Stimulated activated naive CD4-positive, alpha-beta T cell treated with Interleukin-2 at 50 U/mL for 16 hours (primary cell): ENCODE measurements at places on chromosomes 2 and 18.

- DNase-seq = no peak
Observed at GRCh38 chr2:220930271-220931076, 641.6 kb downstream of the EPHA4 start.

DNA sequence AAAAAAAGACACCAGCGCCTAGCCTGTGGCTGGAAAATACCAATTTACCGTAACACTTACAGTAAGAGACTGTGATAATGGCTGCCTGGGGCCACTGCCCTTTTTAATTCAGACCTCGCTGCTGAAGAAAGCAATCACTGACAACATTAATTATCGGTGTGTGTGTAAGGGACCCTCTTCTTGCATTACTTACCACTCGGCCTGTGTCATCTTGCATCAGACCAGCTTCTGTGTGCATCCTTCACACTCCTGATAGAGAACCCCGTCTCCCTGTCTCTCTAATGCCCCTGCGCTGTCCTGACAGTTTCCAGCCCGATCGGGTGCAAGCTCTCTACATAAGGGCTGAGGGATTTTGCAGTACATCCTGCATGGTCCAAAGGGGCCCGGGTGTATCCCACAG is 124.4 kb downstream of the ZNF516 start:
- no peak for DNase-seq

DNA sequence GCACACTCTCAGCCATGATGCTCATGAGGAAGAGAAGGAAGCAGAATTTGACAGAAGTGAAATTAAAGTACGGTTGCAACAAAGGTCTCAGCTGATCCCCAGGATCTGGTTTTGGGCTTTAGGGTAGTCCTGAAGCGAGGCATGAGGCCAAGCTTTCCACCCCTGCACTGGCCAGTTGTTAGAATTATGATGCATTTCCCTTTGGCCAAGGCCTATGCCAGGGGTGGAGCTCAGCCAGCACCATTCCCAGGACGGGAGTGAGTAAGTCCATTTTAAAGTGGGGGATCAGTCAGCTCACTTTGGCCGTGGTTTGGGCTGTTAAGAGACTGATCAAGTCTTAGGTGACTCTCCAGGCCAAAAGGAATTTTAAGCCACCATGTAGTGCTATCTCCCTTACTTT is 314.5 kb upstream of the MMADHC start:
- no peak for DNase-seq

GRCh38 chr18:22847867-22848451 is 85.2 kb upstream of the RBBP8 start:
- DNase-seq = no peak

- DNase-seq = no peak
Observed at GRCh38 chr2:227260041-227260440, 65.0 kb upstream of the MFF start.

GRCh38 chr18:35470435-35470834 is 27.3 kb downstream of the INO80C start:
- no peak for DNase-seq

GRCh38 chr18:46152436-46152807 is 48.2 kb downstream of the HAUS1 start:
- no peak for DNase-seq

- DNase-seq = no peak
Observed at GRCh38 chr2:179247318-179248023, 17.2 kb downstream of the SESTD1 start.

DNA sequence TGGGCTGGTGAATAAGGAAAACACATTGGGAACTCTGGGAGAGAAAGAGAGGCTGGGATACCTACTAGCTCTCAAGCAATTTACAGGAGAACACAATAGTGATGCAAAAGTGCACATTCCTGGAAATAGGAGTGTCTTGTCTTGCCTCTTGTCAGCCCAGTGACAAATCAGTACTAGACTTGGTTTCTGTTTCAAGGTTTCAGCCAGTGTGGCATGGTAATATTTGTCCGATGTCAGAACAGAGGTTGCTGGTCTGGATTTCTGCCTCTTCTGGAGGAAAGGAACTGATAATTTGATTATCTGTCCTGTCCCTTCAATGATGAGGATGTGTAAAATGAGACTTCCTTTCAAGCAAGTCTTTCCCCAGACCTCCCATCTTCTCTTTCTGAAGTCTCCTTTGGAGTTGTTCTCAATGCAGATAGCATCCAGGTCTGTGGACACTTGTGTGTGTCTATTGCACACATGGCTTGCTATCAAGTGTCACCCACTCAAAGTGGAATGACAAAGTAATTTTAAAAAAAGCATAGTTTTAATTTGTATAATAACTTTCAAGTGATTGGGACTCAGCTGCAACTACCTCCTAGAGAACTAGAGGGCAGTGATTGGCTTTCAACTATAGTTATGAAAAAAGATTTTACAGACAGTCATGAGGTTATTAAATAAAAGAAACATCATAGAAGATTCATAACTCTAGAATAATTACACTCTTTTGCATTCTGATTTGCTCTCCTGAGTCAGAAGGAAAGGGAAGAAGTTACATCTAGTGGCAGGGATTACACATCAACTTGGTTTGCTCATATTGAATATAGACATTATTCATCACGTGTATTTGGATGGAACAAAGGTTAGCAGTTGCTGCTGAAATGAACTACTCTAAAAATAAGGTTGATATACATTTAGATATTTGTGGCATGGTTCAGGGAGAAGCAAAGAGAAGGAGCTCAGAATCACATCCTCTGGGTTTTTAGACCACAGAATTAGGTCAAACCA is 4.5 kb downstream of the GPR39 start:
- no peak for DNase-seq

DNA sequence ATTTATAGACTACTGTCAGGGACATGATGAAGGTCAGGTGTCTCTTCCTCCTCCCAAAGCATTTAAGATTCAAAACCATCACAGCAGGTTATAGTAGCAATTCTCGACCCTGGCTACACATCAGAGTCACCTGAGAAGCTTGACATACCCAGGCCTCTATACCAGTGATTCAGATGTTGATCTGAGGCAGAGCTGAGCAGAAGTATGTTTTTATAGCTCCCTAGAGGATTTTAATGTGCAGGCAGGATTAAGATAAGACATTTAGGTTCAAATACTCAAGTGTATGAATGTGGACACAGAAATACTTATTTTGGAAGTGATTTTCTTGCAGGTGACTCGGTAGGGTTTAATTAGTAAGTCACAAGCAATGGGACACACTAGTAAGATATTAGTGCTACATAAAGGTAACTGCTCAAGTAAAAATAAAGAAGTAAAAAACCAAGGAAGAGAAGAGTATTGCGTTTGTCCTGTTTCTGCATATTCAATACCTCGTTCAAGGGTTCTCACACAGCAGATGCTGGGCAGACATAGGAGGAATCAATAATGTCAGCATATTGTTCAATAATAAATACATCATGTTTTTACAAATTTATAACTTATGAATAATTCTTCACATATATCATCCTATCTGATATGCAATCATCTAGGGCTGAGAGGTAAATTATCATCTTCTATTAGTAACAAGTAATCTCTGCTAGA is 7.0 kb downstream of the GCFC2 start:
- DNase-seq = no peak

GRCh38 chr18:63451799-63452660 is 24.7 kb upstream of the SERPINB5 start:
- DNase-seq = no peak

GRCh38 chr2:97731274-97732020 is 18.1 kb downstream of the ZAP70 start:
- DNase-seq = no peak

DNA sequence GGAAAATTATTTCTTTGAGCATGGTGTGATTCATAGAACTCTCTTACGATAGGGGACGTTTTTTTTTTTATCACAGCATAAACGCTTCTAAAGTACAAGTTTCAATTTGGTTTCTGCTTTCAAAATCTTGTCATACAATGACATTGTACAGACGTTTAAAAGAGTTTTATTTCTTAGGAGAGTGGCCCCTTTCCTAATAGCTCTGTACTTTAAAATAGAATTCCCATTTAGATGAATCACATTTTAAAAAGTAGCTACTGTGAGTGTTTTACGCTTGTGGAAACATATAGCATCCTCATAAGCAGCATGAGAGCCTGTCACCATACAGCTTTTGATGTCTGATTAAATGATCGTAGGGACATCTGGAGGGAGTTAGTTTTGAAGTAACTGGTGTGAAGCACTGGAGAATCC is 510.9 kb downstream of the PARD3B start:
- DNase-seq = no peak

DNA sequence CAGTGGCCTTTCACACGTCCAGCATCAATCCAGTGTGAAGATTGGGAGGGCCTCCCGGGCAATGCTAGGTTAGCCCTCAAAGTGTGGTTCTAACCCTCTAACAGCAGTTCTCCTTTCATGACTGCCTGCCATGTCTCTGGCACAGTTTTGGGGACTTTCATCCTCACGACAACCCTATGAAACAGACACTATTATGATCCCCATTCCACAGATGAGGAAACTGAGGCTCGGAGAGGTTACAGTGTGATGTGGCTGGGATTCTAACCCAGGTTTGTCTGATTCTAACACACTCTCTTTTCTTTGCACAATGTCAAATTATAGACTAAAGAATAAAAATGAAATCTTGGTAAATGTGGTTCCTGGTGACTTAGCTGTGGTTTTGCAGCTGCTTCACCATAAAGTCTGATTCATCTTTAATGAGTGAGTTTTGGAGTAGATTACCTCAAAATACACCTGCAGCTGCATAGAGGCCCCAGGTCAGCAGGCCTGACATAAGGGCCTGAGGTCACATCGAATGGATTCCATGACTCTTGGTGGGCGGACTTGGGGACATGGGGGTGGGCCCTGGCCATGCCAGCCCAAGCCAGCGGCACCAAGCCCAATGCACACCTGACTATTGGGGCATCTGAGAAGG is 214.4 kb downstream of the GLI2 start:
- DNase-seq = no peak

- no peak for DNase-seq
Observed at GRCh38 chr2:148853458-148853857, 21.6 kb upstream of the KIF5C start.

DNA sequence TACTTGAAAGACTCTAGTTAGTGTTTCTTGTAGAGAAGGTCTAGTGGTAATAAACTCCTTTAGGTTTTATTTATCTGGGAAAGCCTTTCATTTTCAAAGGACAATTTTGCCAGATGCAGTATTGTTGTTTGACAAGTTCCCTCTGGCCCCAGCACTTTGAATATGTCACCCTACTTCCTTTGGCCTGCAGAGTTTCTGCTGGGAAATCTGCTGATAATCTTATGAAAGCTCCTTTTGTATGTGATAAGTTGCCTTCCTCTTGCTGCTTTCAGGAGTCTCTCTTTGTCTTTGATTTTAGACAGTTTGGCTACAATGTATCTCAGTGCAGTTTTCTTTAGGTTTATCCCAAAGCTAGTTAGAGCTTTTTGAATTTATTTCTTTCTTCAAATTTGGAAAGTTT is 106.2 kb upstream of the L3MBTL4 start:
- no peak for DNase-seq

DNA sequence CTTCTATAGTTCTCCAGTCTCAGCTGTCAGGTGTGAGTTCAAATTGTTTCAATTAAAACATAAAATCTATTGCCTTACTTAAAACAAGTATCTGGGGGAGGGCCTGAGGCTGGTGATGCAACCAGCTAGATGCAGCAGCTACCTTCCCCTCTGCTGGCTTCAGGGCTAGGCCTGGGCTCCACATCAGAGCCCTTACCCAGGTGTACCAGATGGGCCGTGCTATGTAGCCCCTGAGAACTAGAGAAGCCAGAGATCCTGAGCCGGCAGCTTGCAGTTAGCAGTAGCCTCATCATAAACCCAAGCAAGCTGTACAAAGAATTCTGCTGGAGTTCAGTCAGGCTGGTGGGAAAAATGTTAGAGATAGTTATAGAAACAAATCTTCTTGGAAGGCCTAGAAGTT is 97.7 kb upstream of the ACAA2 start:
- DNase-seq = no peak

- DNase-seq = no peak
Observed at GRCh38 chr18:6493194-6493593, 78.5 kb upstream of the L3MBTL4 start.

DNA sequence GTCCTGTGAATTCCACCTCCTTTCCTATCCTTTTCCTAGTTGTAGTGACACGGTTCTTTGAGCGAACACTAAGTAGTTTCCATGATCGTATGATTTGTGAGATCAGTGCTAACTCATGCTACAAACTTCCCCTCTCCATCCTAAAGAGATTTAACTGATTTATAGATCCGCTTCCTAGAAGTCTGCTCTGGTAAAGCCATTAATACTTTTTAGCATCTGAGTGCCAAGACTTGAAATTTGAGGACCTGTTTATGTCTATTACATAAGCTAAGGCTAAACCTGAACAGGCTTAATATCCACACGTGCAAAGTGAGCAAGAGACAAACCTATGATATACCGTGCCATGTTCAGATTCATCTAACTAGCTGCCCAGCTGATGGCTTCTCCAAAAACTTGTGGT is 14.9 kb downstream of the PROKR1 start:
- no peak for DNase-seq

DNA sequence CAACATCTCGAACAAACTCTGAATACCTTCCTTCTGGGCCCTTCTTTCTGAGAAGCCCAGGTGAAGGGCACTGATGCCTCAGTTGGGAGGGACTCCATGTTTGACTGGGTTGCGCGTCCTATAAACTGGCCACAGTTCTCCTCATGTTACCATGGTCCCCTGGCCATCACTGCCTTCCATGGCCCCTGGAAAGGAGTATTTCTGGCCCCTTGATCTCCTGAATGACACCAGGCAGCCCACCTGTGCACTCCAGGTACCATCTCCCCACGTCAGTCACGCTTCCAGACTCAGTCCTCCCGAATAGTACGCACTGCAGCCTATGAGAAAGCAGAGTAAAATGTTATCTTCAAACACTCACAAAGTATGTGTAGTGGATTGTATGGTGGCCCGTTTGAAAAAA is 73.9 kb downstream of the ACKR3 start:
- DNase-seq = no peak

DNA sequence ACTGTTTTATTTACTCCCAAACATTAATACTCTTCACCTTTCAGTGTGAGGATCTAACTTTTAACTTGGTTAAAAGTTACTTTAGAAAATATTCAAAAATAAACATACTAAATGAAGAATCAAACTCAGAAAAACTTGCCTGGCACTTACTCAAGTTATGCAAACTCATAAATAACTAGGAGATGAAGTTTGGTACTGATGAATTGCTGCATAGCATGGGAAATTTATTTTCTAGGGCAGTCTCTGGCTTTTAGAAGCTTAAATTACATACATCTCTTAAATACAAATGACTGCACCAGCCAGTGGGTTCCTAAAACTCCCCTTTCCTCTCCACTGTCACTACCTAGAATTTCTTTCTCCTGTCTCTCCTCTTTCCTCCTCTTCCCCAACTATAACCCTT is 46.7 kb upstream of the CREB1 start:
- DNase-seq = no peak

GRCh38 chr2:169254774-169255173 is 107.6 kb downstream of the LRP2 start:
- DNase-seq = no peak

DNA sequence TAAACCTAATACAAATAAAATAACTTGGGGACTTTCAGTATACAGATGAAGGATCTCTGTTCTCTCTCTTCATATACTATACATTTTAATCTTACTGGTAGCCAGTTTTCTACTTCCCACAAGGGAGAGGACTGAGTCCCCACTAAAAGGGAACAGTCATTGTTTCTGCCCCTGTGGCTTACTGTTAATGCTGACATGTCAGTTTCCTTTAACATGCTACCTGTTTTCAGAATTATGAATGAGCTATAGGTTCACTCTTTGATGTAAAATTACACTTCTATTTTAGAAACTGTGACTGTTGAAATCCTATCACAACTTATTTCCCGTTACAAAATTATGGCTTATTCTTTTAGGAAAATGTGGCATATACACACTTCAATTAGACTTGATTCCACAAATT is 207.7 kb downstream of the CDH2 start:
- DNase-seq = no peak
